GDM1 (cell line): ENCODE measurements at places on chromosomes 6 and 20.

DNA sequence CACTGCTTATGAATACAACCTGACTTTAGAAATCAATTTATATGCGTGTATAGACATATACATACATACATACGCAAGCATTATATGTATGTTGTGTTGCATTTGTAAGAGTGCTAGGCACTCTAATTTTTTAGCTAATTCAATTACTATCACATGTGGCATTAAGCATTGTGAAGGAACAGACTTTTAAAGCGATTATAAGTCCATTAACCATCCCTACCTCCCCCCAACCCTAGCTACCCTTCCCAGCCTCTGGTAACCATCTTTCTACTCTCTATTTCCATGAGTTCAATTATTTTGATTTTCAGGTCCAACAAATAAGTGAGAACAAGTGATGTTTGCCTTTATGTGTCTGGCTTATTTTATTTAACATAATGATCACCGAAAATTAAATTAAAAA, 453.8 kb downstream of the DOK5 start:
- no peak for DNase-seq

GRCh38 chr6:26366504-26366903, 1.5 kb downstream of the BTN3A2 start:
- DNase-seq: no peak

DNA sequence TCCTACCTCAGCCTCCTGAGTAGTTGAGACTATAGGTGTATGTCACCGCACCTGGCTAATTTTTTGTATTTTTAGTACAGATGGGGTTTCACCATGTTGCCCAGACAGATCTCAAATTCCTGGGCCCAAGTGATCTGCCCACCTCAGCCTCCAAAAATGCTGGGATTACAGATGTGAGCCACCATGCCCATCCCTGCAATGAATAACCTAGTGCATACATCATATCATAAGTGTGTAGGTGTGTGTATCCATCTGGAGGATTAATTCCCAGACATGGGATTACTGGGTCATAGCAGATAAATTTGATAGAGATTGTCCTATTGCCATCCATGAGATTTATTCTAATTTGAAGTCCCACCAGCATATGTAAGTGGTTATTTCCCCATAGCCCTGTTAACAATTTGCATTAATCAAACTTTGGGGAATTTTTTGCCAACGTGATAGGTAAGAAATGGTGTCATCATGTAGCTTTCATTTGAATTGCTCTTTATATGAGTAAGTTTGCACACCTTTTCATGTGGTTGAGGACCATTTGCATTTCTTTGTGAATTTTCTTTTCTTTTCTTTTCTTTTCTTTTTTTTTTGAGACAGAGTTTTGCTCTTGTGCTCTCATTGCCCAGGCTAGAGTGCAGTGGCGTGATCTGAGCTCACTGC, 29.9 kb upstream of the BACH2 start:
- DNase-seq: no peak

GRCh38 chr6:43284991-43285781, 12.9 kb upstream of the SLC22A7 start:
- no peak for DNase-seq

DNA sequence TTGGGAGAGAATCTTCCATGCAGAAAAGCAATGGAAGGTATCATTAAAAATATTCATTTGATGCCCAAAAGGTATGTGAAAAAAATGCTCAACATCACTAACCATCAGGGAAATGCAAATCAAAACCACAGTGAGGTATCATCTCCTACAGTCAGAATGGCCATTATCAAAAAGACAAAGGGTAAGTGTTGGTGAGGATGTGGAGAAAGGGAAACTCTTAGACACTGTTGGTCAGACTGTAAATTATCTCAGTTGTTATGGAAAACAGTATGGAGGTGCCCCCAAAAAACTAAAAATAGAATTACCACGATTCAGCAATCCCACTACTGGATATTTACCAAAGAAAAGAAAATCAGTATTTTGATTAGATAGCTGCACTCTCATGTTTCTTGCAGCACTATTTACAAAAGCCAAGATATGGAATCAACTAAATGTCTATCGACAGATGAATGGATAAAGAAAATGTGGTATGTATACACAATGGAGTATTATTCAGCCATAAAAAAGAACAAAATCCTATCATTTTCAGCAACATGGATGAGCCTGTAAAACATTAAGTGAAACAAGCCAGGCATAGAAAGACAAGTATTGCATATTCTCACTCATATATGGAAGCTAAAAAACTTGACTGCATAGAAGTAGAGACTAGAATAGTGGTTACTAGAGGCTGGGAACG, 84.0 kb downstream of the DTNBP1 start:
- DNase-seq: no peak

- DNase-seq: no peak
These were observed 868 bp upstream of the SLC2A4RG start for GRCh38 chr20:63738687-63739129.

GRCh38 chr20:14418376-14418775, 81.0 kb upstream of the FLRT3 start:
- no peak for DNase-seq

DNA sequence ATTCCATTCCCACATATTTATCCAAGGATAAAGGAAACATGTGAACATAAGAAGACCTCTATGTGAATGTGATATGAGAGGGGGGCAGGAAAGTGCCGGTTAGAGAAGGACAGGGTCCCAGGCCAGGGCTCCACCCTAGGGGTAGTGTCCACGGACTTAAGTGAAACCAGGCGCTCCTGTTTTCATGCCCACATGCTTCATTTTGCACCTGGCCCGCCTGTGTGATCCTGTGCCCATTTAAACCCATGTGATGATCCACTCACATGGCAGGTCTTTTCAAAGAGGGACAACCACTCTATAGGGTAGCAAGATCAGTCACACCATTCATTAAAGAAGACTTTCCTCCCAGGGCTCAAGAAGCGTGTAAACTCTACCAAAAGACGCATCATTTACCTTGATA, 865.3 kb upstream of the GJE1 start:
- DNase-seq: no peak

GRCh38 chr6:64409948-64410347, 774.3 kb downstream of the PHF3 start:
- no peak for DNase-seq

GRCh38 chr6:150539568-150539967, 60.1 kb upstream of the PLEKHG1 start:
- no peak for DNase-seq

GRCh38 chr20:61841966-61842365, 223.7 kb downstream of the TAF4 start:
- DNase-seq: no peak

GRCh38 chr6:55448451-55448850, 121.2 kb downstream of the GFRAL start:
- DNase-seq: no peak

GRCh38 chr6:41780551-41781365, at the start of gene PRICKLE4:
Gene PRICKLE4 (plus strand): TSS chr6:41780782. CDS start chr6:41783474, 2,692 bp downstream.
- DNase-seq: no peak

- no peak for DNase-seq
These were observed 8.5 kb downstream of the STAU1 start for GRCh38 chr20:49179368-49180277.

- DNase-seq: no peak
These were observed 8.7 kb downstream of the GFRA4 start for GRCh38 chr20:3654326-3655130.

GRCh38 chr6:160015778-160016684, 47.1 kb downstream of the IGF2R start:
- DNase-seq: no peak

GRCh38 chr6:53744321-53744720, 50.5 kb upstream of the LRRC1 start:
- no peak for DNase-seq

GRCh38 chr6:86619428-86619827, 317.9 kb upstream of the HTR1E start:
- no peak for DNase-seq

DNA sequence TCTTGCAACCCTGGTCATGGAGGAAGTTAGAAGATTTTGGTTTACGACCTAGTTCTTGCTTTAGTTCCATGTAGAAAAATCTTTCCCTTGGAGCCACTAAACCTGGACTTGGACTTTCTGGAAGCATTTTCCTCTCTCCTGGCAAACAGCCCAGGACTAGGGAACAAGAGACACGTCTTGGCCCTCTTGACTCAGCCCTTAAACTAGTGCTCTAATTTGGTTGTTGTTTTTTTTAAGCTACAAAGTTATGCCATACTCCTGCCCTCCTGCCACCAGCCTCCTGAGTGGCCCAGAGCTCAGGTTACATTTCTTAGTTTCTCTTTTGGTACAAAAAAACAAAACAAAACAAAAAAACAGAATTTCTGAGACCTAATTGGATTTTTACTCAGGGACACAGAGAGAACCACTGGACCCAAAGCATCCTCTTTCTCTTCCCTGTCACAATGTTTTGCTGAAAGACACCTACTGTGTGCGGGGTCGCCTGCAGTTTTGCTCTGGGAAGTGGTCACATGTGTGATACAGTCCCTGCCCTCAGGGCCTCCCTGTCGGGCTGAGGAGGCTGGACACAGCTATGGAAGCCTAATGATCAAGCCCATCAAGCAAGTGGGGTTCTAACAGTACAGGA, 32.3 kb upstream of the SCUBE3 start:
- no peak for DNase-seq

DNA sequence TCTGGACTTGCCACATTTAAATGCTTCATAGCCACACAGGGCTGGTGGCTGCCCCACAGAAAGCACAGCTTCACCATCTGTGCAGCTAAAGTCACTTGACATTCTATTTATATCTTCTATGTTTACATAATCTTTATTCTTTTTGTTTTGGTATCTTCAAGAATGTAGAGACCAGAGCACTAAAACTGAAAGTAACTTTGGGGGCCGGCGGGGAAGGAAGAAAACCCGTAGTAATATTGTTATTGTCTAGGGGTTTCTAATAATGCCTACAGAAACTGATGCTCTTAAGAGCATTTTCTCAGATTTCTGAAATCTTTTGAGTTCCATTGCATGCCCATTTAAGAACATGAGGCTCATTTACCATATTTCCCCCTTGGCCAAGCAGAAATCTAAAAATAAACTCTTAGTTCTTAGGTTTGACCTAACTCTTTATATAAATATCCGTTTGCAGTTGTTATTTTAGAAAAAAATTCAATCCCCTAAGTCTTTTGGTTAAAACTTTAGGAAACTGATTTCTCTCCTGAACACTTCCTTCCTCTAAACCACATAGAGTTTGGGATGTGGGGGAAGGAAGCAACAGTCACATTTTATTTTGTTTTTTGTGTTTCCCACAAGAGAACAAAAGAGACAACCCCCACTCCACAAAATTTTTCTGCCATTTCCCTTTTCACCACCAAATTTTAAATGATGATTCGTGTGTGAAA, 207.6 kb downstream of the OGFRL1 start:
- DNase-seq: no peak

DNA sequence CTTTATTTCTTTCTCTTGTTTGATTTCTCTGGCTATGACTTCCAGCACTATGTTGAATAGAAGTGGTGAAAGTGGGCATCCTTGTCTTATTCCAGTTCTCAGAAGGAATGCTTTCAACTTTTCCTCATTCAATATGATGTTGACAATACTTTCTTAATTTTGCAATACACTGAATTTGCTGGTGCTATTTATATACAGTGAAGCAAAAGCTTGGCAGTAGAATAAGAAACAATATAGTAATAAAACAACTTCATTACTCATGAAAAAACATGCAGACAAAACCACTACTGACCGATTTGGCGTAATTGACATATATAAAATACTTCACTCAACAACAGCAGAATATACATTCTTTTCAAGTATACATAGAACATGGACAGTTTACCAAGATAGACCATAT, 96.4 kb downstream of the CFAP61 start:
- DNase-seq: no peak

DNA sequence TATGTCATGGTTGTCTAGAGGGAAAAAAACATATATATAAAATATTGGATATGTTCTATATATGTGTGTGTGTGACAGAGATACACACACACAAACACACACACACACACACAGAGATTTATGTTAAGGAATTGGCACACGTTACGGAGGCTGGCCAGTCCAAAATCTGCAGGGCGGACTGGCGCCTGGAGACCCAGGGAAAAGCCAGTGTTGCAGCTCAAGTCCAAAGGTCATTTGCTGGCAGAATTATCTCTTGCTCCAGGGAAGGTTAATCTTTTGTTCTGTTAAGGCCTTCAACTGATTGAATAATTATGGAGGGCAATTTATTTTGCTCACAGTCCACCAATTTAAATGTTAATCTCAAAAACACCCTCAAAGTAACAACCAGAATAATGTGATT, 37.5 kb upstream of the PDE7B start:
- no peak for DNase-seq

DNA sequence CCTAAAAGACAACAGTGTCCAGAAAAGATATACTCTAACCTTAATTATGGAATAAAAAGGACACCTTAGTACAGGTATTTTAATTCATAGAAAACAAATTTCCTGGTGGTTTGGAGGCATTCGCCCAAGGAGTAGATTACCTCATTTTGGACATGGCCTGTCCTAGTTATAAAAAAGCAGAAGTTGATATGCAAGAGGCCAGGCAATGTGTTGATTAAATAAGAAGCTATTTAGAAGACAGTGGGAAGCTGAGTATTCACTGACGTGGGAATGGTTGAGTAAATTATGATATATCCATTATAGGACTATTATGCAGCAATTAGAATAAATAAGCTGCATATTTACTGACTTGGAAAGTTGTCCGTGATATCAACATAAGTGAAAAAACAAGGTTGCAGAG, 314.9 kb downstream of the ALDH8A1 start:
- no peak for DNase-seq

DNA sequence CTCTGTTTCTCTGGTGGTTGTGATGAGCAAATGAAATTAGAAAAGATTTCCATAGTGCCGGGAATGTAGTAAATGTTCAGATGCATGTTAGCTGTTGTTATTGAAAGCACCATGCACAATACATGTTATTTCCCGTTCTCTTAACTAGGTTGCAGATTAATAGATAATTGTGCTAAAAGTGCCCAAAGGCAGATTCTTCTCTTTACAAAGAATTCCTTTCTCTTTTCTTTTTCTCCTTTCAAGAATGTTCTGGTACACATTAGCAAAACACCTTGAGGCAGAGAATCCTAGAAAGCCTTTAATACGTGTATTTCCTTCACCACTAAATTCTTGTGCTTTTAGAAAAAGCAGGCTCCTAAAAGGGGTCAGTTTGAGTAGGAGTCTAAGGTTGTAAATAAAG, 121.1 kb upstream of the ASF1A start:
- no peak for DNase-seq

GRCh38 chr20:14622796-14623195, 285.4 kb upstream of the FLRT3 start:
- no peak for DNase-seq

DNA sequence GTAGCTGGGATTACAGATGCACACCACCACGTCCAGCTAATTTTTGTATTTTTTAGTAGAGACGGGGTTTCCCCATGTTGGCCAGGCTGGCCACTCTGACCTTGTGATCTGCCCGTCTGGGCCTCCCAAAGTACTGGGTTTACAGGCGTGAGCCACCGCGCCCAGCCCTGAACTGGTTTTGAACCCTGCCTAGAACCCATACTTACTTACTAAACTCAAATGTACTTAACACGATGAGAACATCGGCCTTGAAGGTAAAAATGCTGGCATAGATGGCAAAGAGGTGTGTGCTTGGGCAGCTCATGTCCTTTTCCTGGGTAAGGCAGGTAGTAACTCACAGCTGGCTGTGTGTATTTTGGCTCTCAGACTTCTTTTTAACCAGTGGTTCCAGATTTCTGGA, 3.2 kb upstream of the ARMC12 start:
- no peak for DNase-seq

GRCh38 chr20:3919352-3919751, 30.2 kb downstream of the PANK2 start:
- DNase-seq: no peak
